Activated CD8-positive, alpha-beta memory T cell treated with anti-CD3 and anti-CD28 coated beads, Interleukin-2, amount 10 ng/mL, durations not matched to agents 7 days and 5 days (primary cell): ENCODE measurements at places on chromosomes 1 and 21.
A peak's percentile ranks its signal among the peaks of the same experiment; 100 is the strongest.

DNA sequence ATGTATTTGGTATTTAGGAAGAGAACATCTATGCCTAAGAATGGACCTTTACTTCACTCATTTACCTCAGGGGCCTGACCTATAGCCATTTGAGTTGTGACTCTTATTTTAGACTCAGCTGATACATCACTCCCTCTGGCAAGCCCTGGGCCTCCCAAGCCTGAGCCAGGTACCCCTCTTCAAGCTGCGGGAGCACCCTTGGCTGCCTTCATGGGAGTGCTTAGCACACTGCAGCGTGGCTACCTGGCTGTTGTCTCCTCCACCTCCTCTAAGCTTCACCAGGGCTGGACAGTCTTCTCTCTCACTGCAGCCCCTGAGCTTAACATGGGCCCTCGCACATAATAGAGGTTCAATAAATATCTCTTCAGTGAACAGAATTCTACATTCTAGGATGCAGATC is 23.5 kb upstream of the LHX4 start:
- H3K36me3 ChIP-seq: no peaks in the 10 kb centered on the region
- H3K4me1 ChIP-seq: no peaks in the 10 kb centered on the region
- H3K27me3 ChIP-seq: peaks cover 7% of the 10 kb centered on the region
- no peak overlapping the region for H3K27ac ChIP-seq

DNA sequence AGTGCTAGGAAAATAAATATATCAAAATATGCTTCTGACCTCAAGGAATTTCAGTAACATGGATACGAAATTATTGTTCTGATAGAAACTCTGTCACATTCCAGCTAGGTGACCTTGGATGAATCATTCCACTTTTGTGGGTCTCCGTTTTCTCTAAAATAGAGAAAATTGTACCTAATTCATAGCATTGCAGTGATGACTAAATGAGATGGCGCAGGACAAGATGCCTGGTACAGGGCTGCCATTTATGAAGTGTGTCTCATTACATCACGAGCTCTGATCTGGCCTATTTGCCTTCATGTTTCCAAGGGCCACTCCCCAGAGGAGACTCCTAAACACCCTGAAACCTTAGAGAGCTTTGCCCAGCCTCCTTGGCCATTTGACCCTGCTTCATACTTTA is 480.0 kb upstream of the USP24 start:
- no peak overlapping the region for H3K27ac ChIP-seq
- no peaks in the 10 kb centered on the region for H3K4me1 ChIP-seq
- no peak for DNase-seq
- H3K27me3 ChIP-seq: no peaks in the 10 kb centered on the region
- H3K36me3 ChIP-seq: no peaks in the 10 kb centered on the region

- H3K27ac ChIP-seq: no peak overlapping the region
- H3K36me3 ChIP-seq: peaks cover 12% of the 10 kb centered on the region
- no peak for DNase-seq
- no peak overlapping the region for H3K4me3 ChIP-seq
- H3K4me1 ChIP-seq: peaks cover 23% of the 10 kb centered on the region
These were observed 226.6 kb downstream of the RERE start for GRCh38 chr1:8590721-8591351.

GRCh38 chr1:181159451-181160140 is 71.1 kb downstream of the IER5 start:
- H3K4me3 ChIP-seq: peak overlapping the region; percentile 46
- H3K36me3 ChIP-seq: peaks cover 20% of the 10 kb centered on the region
- DNase-seq: peak; percentile 77
- peaks cover 33% of the 10 kb centered on the region for H3K4me1 ChIP-seq
- H3K27ac ChIP-seq: peak overlapping the region; percentile 88

- DNase-seq: no peak
- no peak overlapping the region for H3K4me3 ChIP-seq
- H3K4me1 ChIP-seq: no peaks in the 10 kb centered on the region
These were observed 36.9 kb upstream of the POU3F1 start for GRCh38 chr1:38083541-38083940.
